ENCODE measurements at places on chromosomes 7 and 10. TPM values are rescaled to one million over a fixed set of nuclear protein-coding genes. Genes with fewer than 3 reads are reported as not detected.

GRCh38 chr7:131090886-131091692 is 236.6 kb upstream of the MKLN1 start:
- DNase-seq = no peak

DNA sequence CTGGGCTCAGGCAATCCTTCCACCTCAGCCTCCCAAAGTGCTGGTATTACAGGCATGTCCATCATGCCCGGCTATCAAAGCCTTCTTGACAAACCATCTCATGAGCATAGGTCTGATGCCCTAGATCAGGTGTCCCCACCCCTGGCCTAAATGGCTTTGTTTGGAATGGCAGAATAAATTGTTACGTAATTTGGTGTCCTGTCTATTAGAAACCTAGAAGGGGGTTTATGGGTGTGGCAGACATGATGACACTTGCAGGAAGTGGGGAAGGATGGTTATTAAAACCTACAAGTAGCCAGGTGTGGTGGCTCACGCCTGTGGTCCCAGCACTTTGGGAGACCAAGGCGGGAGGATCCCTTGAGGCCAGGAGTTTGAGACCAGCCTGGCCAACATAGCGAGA is 38.6 kb upstream of the MKLN1 start:
- DNase-seq = no peak

GRCh38 chr7:102125127-102125596 is 161.5 kb upstream of the SH2B2 start:
- DNase-seq = no peak

TRIM56 gene
- polyA plus RNA-seq = 29.2 TPM

Data from left lung (tissue), 14 donors.